ENCODE measurements at places on chromosomes 1 and 21. TPM values are rescaled to one million over a fixed set of nuclear protein-coding genes. Genes with fewer than 3 reads are reported as not detected.

The TRIM45 gene
- total RNA-seq: 1.2 TPM

The CLCA4 gene
- total RNA-seq: not detected

The KRTAP7-1 gene
- total RNA-seq: not detected

The CACNA1S gene
- not detected for total RNA-seq

The VWA5B1 gene
- not detected for total RNA-seq

The ADAMTSL4 gene
- 0.39 TPM for total RNA-seq

The SYCP1 gene
- not detected for total RNA-seq

The FGR gene
- 0.14 TPM for total RNA-seq

The HTR6 gene
- not detected for total RNA-seq

The LCE1C gene
- not detected for total RNA-seq

The IRF6 gene
- total RNA-seq: not detected

The GCSAML gene
- 0.16 TPM for total RNA-seq

The AGMAT gene
- 20.2 TPM for total RNA-seq

The NKAIN1 gene
- not detected for total RNA-seq

The FCGR3A gene
- total RNA-seq: 0.11 TPM

The ADAMTS5 gene
- total RNA-seq: not detected

The MIA3 gene
- total RNA-seq: 52.6 TPM

The CORT gene
- total RNA-seq: 0.48 TPM

The CDK18 gene
- total RNA-seq: 0.27 TPM

The KIAA1614 gene
- total RNA-seq: 0.07 TPM

The NGF gene
- not detected for total RNA-seq

The RASSF5 gene
- total RNA-seq: 190 TPM

The MSH4 gene
- total RNA-seq: 0.43 TPM

The CD164L2 gene
- not detected for total RNA-seq

The RER1 gene
- 146 TPM for total RNA-seq

The RGS13 gene
- not detected for total RNA-seq

The CR1L gene
- total RNA-seq: not detected

The SV2A gene
- total RNA-seq: 17.5 TPM

The HES4 gene
- 0.18 TPM for total RNA-seq

The BOLA1 gene
- total RNA-seq: 16.3 TPM

The GPR52 gene
- total RNA-seq: 3.4 TPM

The TINAGL1 gene
- not detected for total RNA-seq

The FCRL1 gene
- 0.09 TPM for total RNA-seq

The NPPA gene
- not detected for total RNA-seq

The BCL2L15 gene
- 3.7 TPM for total RNA-seq
